ENCODE measurements at places on chromosomes 13 and 19. TPM values are rescaled to one million over a fixed set of nuclear protein-coding genes. Genes with fewer than 3 reads are reported as not detected.

DNA sequence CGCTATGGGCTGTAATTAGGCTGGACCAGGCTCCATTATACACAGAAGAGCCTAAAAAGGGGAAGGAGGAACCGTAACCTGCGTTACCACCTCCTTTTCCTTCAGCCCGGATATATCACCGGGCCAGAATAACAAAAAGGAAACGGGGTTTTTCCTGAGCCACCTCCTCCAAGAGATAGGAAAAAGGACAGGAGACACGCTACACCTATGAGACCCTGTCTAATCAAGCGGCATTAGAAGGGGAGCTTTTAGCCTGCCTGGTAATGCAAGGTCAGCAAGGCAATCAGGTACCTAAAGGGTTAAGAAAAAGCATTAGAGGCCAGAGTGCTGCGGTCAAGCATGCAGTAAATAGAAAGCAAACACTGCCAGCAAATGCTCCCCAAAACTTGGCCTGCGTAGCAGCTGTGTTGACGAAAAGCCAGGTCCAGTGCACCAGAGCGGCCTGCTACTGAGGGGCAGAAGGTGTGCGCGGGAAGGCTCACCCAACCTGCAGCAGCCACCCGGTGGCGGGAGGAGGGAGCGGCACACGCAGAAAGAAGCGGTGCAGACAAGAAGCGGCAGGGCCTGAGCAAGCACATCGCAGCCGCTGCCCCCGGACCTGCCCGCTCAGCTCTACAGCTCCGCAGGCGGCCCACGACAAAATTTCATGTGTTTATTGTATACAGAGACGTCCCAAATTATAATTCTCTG lies 1466.1 kb downstream of the UQCRFS1 start:
- DNase-seq = no peak

DNA sequence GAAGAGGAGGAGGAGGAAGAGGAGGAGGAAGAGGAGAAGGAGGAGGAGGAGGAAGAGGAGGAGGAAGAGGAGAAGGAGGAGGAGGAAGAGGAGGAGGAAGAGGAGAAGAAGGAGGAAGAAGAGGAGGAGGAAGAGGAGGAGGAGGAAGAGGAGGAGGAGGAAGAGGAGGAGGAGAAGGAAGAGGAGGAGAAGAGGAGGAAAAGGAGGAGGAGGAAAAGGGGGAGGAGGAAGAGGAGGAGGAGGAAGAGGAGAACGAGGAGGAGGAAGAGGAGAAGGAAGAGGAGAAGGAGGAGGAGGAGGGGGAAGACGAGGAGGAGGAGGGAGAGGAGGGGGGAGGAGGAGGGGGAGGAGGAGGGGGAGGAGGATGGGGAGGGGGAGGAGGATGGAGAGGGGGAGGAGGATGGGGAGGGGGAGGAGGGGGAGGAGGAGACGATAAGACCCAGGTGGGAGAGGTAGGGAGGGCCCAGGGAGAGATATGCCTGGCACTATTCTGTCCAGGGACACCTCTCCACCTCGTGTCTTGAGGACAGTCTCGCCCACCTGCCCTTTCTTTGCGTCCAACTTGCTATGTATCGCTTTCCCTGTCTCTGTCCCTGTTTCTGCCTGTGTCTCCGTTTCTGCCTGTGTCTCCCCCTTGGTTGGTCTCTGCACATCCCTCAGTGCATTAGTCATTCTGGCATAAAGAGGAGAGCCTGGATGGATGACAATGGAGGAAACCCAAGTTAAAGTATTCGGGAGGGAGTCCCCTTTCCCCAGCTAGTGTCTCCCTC lies 7.1 kb upstream of the KLK5 start:
- DNase-seq = no peak

DNA sequence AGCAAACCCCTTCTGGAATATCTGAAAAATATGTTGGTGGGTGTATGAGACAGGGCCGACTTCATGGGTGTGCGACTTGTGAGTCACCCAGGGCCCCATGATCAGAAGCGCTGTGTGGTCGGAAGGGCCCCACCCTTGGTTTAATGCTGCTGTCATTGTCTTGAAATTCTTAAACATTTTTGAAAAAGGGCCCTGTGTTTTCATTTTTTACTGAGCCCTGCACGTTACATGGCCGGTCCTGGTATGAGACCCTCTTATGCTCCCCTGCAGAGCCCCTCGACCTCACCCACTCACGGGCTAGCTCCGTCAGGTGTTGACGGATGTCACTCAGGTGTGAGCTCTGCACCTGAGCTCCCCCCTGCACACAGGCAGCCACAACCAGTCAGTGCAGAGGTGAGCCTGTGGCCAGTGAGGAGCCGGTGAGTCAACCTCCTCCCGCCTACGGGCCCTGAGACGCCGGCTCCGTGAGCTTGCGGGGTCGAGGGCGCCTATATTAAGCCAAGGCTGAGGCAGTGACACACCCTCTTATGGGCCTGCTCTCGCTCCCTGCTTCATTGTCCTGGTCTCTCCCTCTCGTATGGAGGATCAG lies 27.7 kb downstream of the GADD45B start:
- peak; percentile 98 for DNase-seq

DNA sequence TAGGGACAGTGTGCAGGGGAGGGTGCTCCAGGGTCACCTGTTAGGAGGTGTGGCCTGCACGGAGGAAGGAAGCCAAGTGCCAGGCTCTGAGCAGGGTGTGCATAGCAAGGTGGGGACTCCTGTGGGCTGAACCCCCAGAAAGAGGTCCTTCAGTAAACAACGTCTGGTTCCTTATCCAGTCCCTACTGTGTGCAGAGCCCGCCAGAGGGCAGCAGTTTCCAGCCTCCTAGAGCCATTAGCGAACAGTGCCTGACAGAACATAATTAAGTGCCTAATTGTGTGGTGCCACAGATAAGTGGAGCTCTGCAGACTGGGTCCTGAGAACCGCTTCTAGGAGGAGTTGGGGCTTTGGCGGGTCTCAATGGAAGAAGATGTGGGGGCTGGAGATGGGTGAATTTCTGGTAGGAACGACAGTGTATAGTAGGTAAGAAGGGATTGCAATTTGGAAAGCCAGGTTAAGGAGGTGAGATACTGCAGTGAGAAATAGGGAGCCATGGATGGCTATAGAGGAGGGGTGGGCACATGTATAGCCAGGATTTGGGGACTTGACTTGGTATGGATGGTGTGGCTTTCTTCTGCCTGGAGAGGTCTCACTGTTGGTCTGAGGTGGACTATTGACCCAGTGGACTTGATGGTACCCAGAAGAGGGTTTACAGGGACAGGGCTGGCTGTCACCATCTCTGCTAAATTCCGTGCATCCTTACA lies 323.1 kb downstream of the ZNF536 start:
- no peak for DNase-seq

- DNase-seq = no peak
Observed at GRCh38 chr13:76620036-76620435, 266.2 kb downstream of the KCTD12 start.

DNA sequence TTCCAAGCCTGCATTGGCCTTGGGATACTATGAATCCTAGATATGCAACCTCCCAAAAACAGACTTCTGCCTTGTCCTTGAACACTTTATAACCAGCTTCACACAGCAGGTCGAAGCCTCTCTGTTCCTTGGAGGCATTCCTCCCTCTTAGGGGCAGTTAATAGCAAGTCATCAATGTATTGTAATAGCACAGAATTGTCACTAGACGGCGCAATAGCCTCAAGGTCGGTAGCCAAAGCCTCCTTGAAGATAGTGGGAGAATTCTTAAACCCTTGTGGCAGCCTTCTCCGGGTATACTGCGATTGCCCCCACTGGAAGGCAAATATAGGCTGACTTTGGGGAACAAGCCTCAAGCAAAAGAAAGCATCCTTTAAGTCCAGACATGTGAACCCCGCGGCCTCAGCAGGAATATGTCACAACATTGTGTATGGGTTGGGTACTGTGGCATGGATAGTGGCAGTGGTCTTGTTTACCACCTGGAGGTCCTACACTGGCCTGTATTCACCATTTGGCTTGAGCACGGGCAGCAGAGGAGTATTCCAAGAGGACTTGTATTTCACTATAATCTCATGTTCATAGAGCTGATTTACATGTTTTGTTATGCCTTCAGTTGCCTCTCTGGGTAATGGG lies 61.1 kb downstream of the ZNF431 start:
- no peak for DNase-seq

GRCh38 chr13:38564256-38565150 lies 122.4 kb upstream of the FREM2 start:
- no peak for DNase-seq

- DNase-seq = no peak
Observed at GRCh38 chr13:21043898-21044297, 17.5 kb downstream of the LATS2 start.

DNA sequence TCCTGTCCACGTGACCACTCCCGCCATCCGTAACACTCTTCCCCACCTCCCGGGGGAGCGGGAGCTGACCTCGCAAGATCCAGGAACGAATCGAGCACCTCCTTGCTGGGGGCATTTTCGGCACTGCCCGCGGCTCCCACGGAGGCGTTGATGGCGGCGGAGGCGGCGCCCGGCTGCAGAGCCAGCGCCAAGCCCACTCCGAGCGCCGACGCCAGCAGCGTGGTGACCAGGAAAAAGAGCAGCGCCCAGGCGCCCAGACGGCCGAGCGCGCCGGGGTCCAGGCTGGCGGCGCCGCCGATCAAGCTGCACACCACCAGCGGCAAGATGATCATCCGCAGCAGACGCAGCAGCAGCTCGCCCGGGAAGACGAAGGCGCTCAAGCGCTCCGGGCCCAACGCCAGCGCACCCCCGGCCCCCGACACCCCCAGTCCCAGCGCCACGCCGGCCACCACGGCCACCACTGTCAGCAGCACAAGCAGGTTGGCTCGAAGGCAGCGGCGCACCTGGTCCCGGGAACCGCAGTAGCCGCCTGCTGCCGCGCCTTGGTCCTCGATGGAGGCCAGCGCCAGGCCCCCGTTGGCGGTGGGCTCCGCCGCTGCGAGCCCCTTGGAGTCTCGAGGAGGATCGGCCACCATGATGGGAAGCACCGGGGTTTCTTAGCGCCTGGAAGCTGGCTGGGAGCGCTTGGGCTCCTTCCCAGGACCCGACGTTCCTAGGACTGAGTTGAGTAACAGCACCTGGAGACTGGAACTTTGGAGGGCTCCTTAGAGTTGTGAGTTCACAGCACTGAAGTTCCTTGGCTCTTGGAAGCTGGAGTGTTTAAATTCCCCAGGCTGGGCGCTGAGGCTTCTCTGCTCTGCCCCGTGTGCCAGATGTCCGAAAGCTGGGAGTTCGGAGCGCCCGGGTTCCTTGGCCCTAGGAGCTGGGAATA lies 798 bp downstream of the SLC1A5 start:
- DNase-seq = peak; percentile 76

- DNase-seq = peak; percentile 53
Observed at GRCh38 chr13:99059498-99060075, 81.7 kb upstream of the DOCK9 start.

DNA sequence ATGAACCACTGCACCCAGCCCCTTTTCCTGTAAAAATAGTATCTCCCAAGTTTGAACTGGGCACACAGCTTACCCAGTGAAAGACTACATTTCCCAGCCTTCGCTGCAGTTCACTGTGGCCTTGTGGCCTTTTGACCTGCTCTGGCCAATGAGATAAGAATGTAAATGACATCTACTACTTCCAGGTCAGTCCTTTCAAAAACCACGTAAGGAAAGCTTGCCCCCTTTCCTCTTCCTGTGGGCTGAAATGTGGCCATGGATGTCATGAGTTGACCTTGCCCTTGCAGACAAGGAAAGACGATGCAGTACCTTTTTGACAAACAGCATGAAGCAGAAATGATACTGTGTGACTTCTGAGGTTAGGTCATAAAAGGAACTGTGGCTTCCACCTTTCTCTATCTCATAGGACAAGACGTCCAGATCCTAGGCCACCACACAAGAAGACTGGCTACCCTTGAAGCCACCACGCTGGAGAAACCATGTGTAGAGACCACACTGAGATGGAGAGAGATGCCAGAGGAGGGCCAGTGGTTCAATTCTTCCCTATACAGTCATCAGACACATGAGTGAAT lies 19.9 kb downstream of the ACER1 start:
- DNase-seq = no peak

Gene TEX29
- 0.82 TPM for total RNA-seq

Gene COL4A1
- 489 TPM for total RNA-seq

Gene ADAMTSL5
- total RNA-seq = 4.0 TPM

Gene CGB7
- total RNA-seq = 0.08 TPM

Gene TMPRSS9
- not detected for total RNA-seq

Gene LGALS14
- not detected for total RNA-seq

Data from SJSA1 (cell line).